ENCODE measurements at places on chromosomes 4 and X. TPM values are rescaled to one million over a fixed set of nuclear protein-coding genes. Genes with fewer than 3 reads are reported as not detected.

DNA sequence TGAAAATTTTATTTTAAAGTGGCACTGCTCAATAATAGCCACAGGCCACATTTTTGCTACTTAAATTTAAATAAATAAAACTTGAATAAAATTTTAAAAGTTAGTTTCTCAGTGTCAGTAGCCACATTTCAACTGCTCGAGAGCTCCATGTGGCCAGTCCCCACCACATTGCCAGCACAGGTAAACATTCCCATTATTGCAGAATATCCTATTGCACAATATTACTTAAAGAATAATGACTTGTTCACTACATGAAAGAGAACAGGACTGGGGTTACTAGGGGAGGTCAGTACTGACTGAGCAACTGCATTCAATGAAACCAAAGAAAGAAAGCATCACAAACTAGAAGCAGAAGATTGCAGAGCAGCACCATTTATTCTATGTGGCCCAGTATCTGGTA lies 2201.6 kb upstream of the TENM3 start:
- no peak for DNase-seq

DNA sequence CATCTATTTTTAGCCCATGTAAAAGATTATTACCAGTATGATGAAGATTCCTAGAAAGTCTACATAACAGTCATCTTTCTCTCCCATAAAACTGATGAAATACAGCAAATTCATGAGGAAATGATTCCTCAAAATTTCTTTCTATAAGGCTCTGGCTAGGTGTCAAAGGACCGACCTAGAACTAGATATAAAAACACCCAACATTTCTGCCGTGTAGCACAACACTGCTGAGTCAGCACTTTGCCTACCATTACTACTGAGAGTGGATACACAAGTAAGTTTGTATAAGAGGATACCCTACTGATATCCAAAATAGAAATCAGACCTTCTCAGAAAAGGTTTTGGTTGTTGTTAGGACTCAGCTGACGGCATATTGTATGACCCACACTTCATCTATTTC lies 24.7 kb downstream of the TMEM47 start:
- no peak for DNase-seq

- no peak for DNase-seq
Observed at GRCh38 chrX:57964975-57965374, 54.7 kb upstream of the ZXDA start.

DNA sequence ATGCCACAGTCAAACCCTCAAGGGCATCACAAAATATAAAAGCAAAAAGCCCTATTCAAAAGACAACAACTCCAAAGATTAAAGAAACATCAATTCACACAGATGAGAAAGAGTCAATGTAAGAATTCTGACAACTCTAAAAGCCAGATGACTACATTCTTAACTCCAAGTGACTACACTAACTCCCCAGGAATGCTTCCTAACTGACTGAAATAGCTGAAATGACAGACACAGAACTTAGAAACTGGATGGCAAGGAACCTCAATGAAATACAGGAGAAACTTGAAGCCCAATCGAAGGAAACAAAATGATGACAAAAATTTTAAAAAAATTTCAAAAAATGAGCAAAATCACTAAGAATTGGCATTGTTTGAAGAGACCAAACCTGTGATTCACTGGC lies 1047.6 kb upstream of the PCDH10 start:
- no peak for DNase-seq

- no peak for DNase-seq
Observed at GRCh38 chrX:48890296-48890925, 7.2 kb downstream of the TIMM17B start.

DNA sequence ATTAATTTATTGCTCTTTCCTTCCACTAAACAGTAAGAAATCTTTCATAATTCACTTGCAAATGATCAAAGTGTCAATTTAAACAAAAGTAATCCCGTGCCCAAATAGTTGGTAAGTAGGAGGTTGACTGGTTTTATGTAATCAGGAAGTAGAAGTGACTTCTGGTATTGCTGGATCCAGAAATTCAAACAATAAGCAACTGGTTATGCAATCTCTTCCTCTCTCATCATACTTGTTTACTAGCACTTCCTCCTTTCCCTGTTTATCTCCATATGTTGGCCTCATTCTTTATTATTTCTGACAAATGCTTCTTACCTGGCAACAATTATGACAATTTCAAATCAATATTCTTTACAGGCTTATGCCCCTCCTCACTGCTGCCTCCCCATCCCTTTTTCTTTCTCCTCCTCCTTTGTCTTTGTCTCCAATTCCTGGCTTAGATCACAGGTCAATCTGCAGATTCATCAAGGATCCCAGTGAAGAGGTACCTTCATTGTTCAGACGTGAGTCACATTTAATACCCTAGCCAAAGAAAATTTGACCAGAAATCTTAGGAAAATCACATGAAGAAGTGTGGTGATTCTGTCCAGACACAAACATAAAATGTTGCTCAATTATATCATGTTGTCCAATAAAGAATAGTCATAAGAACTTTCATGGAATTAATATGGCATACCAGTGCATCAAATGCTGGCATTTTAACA lies 323.2 kb upstream of the PCDH7 start:
- no peak for DNase-seq

GRCh38 chr4:70515367-70516250 lies 2.8 kb upstream of the AMTN start:
- DNase-seq, result peak; percentile 6

Gene AGTR2
- 78.3 TPM for polyA plus RNA-seq

Gene CLIC2
- 3.3 TPM for polyA plus RNA-seq

Gene CPZ
- 18.9 TPM for polyA plus RNA-seq

Gene GABRE
- 7.6 TPM for polyA plus RNA-seq
